ENCODE measurements at places on chromosomes 2 and 18.
A peak's percentile ranks its signal among the peaks of the same experiment; 100 is the strongest.

GRCh38 chr2:197805715-197806633 is 1.6 kb downstream of the PLCL1 start:
- DNase-seq, result no peak

DNA sequence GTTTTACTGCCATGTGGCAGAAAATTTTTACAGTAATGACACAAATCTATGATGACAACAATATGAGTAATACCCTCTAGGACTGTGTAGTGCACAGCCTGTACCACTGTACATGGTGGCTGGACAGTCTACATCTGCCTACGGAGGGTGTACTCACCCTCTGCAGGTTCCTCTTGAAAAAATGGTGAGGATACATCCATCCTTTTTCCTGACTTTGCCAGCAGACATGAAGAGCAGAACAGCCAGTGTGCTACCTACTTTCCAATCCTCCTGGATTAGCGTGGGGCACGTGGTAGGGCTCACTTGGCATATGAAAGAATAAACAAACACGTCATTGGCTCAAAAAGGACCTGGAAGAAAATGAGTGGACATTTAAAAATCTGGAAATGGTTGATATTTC is 62.6 kb downstream of the TRPM8 start:
- DNase-seq, result peak; percentile 68

DNA sequence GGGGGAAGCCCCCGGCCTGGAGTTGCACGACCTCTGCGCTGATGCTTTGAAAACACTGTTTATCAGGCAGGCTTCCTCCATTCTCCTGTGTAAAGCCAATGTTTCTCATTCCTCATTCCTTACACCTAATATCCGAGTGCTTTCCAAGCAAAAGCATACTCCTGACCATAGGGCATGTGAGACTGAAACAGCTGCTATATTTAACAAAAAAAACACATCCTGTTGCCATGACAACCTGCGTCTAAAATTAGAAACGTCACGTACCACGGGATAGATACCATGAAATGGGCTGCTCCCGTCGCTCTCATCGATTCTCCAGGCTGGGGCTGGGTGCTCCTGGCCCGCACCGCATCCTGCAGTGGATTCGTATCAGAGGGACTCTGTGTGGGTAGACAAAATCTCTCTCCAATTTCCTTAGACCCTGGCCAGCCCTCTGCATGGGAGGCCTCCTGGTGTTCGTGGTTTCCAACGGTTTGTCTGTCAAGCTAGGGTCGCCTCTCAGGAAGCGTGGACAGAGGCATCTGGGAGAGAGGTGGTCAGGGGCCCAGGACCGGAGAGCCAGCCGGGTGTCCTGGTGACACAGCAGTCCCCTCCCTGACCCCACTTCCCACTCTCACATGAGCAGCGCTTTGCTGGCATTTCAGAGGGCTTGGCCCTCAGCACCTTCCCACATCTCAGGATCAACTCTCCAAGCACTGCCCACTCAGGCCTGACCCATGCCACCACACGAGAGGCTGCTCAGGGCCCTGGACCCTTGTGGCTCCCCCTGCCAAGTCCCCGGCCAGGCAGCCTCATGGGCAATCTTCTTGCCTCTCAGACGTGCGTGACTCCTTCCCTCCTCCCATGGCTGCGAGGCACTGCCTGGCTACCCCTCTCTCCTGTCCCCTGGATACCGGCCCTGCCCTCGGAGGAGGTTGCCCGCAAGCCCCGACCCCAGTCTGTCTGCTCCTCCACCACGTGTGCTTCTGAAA is 268.1 kb downstream of the NDUFA10 start:
- DNase-seq, result peak; percentile 11

- no peak for DNase-seq
Observed at GRCh38 chr2:189629531-189630453, 31.5 kb upstream of the ASNSD1 start.

GRCh38 chr2:100274076-100274475 is 48.2 kb downstream of the LONRF2 start:
- DNase-seq, result no peak

DNA sequence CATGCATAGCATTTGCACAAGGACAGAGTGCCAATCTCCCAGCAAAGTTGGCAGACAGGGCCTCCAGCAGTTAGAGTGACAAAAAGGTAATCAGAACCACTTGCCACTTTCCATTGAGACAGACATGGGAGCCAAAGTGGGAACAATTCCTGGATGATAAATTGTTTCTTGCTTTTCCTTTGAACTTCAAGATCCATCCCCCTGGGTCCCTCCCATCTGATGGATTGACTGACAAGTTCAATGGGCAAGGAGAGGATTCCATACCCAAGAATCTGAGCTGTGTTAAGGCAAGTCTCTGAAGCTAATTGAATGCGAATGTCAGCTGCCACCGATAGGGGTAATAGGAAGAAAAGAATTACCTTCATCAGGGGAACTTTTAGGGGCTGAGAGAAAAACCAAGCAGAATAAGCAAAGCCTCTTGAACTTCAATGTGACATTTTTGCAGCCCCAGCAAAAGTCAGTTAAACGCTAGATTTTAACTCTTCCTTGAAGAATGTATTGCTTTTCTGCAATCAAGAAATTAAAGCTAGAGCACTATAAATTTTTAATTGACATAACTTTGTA is 96.5 kb downstream of the LYPD1 start:
- DNase-seq, result no peak

- DNase-seq, result peak; percentile 36
Observed at GRCh38 chr2:42254186-42254895, 85.2 kb downstream of the EML4 start.
